Mucosa of gallbladder (tissue), 1 donor: ENCODE measurements at places on chromosomes 3 and 15. TPM values are rescaled to one million over a fixed set of nuclear protein-coding genes. Genes with fewer than 3 reads are reported as not detected.
A peak's percentile ranks its signal among the peaks of the same experiment; 100 is the strongest.

DNA sequence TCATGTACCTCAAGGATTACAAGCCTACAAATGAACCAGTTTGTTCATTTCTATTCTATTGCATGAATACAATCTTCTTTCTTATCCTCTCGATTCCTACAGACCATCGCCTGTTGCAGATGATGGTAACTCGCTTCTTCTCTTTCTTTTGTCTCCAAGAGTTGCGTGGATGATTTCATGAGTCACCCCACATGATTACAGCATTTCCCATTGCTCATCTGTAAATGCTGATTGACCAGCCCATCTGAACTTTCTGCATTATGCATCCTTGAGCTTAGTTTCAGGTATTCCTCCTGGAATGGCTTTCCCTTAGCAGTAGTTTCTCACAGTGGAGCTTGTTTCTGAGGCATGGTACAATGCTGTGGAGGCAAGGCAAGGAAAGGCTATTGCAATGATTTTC is 109.6 kb upstream of the TOPAZ1 start:
- DNase-seq, result no peak

GRCh38 chr3:9231471-9231870 is 18.0 kb downstream of the SRGAP3 start:
- DNase-seq, result no peak

CHL1 gene
- total RNA-seq, result 17.9 TPM

DNA sequence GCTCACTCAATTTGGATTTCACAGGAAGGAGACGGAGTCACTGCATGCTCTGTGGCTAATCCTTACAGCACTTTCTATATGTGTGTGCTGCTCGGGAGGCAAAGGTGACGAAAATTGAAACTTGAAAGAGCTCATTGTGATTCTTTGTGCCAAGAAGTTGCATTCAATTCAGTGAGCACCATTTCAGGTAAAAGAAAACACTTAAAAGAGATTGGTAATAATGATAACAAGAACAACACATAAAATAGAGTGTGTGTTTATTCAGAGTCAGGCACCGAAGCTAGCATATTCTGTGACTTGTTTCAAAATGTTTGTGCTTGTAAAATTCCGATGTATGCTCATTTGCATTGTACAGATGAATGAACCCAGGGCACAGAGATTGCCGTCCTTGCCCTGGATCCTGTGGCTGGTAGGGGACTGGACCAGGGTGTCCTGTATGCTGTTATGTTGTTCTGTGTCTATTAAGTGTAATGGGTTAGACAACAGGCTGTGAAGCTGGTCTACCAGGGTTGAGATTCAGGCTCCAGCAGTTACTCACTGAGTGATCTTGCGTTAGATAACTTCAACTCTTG is 193.3 kb upstream of the PROK2 start:
- DNase-seq, result no peak

DNA sequence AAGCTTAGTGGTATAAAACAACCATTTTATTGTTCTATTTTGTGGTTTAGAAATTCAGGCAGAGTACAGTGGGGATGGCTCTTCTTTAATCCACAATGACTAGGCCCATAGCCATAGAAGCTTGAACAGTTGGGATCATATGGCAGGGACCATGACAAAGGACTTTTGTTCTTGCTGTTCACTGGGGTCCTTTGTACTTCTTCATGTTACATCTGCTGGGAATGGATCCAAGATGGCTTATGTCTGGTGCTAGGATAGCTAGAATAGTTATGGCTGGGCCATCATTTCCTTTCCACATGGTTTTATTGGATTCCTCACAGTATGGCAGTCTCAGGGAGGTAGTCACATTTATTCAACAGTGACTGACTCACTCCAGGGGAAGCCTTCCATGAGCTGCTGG is 427.9 kb upstream of the AGTR1 start:
- DNase-seq, result no peak

PLA2G4F gene
- 3.2 TPM for total RNA-seq

GREM1 gene
- total RNA-seq, result 293 TPM

CCR3 gene
- not detected for total RNA-seq

GRCh38 chr3:43753741-43754715 is 63.3 kb downstream of the ABHD5 start:
- no peak for DNase-seq

- DNase-seq, result peak; percentile 34
These were observed 148.4 kb upstream of the TLE3 start for GRCh38 chr15:70245932-70246622.

ARID3B gene
- 6.8 TPM for total RNA-seq

DNA sequence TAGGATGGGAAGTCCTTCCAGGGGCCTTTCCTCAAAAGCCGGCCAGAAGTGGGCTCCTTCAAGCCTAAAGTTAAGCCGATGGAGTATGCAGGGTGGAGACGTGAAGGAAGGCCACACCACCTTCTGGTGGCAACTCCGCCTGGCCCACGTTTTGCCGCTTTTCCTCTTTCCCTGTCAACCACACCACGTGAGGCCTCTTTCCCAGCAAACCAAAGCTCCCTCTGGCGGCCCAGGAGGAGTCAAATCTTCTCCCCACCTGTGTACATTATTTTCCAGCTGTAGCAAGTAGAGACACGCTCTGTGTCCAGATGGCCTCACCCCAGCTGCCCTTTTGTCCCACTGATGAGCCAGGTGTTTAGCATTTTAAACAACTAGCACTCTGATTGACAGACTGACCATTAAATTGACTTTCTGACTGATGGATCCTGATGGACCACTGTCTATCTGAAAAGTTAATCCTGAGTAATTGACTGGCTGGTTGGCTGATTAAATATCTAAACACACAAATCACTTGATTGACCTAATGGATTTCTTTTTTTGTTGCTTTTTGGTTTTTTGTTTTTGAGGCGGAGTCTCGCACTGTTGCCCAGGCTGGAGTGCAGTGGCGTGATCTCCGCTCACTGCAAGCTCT is 59.6 kb upstream of the ZBTB38 start:
- peak; percentile 55 for DNase-seq

GRCh38 chr3:57060089-57060821 is at the start of gene SPATA12:
Gene SPATA12, plus strand, starts transcription at chr3:57060664. Its CDS starts 13,031 bp downstream, at chr3:57073695.
- peak; percentile 91 for DNase-seq

GRCh38 chr3:18580268-18580667 is 155.1 kb upstream of the SATB1 start:
- peak; percentile 40 for DNase-seq

CCDC13 gene
- 1.4 TPM for total RNA-seq

RAB6B gene
- 8.4 TPM for total RNA-seq

- no peak for DNase-seq
These were observed 21.1 kb downstream of the ACAA1 start for GRCh38 chr3:38115645-38116427.

DNA sequence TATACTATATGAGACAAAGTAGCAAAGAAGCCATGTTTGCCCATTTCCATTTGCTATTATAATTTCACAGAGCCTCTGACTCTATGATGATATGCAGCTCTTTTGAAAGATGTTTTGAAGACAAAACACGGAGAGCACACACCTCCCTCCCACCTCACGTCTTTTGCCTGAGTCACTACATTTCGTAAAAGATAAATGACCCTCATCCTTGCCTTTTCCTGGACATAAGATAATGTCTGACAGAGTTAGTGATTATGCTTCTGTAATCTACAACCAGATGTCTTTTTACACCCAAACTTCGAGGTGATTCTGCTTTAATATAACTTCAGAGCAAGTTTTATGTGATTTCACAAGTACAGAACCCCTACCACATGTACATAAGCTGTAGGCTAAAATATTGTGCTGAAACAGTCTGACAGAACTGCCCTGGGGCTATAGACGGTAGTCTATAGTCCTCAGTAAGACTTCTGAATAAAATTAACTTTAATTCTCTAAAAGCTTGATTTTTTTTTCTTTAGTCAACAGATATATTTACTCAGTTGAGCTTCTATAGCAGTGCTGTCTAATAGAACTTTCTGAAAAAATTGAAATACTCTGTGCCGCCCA is 99.9 kb downstream of the CD200R1L start:
- DNase-seq, result no peak

DNA sequence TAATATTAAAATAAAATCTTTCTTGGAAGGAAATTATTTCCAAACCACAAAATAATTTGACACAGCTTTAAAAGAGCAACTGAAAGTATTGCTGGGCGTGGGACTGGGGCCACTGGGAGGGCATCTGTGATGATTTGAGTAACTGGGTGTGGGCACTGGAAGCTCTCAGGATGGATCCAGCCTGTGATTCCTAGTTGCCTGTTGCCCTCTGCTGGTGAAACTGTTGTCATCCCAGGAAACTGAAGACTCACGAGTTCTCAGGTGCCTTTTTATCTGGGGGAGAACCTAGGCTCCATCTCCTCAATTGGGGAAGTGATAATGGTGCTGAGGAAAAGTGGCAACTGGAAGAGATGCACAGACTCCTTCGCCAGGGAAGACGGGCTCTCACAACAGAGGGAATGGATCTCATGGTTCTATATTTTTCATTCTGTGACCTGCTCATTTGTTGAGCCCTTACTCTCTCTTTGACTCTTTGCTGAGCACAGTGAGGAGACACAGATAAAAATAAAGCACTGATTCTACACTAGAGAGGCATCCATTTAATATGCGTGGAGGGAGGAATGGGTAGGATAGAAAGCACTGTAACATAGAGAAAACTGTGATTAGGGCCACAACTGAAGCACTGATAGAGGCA is 61.6 kb downstream of the TPRG1 start:
- DNase-seq, result peak; percentile 66

DNA sequence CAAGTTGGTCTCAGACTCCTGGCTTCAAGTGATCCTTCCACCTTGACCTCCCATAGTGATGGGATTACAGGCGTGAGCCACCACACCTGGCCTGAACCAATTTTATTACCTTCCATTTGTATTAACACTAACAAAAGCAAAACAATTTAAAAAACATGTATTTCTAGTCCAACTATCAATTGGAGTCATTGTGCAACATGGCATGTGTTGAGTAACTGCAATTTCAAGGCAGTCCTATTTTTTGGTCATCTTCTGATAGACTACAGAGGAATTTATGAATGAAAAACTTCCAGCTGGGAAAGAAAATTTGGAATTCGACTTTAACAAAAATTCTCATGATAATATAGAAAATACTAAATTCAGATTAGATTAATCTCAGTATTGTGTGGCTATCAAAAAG is 16.8 kb downstream of the SPTSSB start:
- no peak for DNase-seq

DNA sequence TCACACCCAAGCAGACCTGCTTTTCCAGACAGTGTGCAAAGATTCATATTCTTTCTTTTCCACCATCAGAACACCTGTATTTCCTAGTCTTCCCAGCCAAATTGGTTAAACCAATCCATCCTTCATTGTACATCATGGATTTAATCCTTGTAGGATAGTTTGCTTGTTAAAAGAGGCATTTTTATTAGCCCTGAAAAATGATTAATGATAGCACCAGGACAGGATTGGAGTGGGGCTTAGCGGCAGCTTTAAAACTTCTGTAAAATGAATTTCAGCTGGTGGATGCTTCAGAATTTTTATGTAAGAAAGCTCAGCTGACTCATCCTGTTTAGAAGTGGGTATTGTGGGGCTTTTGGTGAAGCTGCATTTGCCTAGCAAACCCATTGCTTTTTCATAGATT is 36.1 kb upstream of the ARHGEF26 start:
- DNase-seq, result no peak

GRCh38 chr15:55408012-55408928 is at the start of the genes CCPG1 and PIERCE2:
Gene CCPG1, minus strand, starts transcription at chr15:55408359. Its CDS starts 18,935 bp downstream, at chr15:55389424.
Gene PIERCE2, plus strand, starts transcription at chr15:55408495. Its CDS starts 274 bp downstream, at chr15:55408769.
- peak; percentile 92 for DNase-seq

SPINK8 gene
- not detected for total RNA-seq

DNA sequence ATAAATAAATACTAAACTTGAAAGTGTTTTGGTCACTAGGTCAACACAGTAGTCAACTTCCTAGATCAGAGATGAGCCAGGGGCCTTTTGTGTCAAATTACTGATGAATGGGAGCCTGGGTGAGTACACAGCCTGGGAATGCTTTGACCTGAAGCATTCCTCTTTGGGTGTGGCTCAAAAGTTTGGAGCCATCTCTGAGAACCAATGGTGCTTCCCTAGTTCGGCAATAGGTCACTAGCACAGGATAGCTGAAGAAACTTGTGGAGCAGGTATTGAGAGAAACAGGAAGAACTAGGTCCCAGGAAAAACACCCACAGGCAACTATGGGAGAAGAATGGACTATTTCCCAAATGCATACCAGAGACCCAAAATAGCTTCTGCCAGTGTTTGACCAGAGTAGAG is 56.6 kb upstream of the PLXND1 start:
- peak; percentile 37 for DNase-seq

DNA sequence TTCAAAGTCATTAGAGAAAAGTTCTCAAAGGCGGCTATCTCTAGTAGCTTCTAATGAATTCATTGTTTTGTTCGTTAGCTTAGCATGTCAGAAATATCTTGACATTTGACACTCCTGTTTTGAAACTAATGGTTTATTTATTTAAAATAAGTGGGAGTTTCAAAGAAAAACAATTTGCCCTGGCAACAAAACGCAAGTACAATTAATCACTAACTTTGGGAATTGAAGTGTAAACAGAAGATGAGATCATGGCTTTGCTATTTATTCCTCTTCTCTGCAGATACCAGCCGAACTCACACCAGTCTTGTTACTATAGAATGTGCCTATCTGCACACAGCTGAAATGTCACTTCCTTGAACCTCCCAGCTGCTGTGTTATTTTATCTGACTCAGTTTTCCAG is 27.5 kb downstream of the MASP1 start:
- DNase-seq, result peak; percentile 50

GRCh38 chr3:185778094-185778493 is 46.7 kb downstream of the IGF2BP2 start:
- no peak for DNase-seq

- no peak for DNase-seq
These were observed 34.2 kb downstream of the LIMD1 start for GRCh38 chr3:45628746-45629145.
